CMK (cell line): ENCODE measurements at places on chromosomes 12 and 14.

GRCh38 chr14:77100961-77101360 lies 2.9 kb downstream of the CIPC start:
- no peak for DNase-seq

DNA sequence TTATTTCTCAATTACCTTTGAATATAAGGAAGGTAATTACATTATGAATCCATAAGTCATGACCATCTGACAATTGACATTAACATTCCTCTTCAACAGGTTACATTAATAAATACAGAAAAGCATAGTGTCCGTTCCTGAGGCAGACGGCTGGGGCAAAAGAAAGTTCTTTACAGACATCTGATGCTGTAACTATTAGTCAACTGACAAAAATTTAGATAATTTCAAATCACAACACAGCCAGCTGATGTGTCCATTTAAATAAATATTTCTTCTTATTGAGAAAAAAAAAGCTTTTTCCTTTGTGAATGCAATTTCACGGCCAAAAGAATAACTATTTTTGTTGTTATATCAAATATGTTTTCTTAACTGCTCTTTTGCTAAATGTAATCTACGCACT lies 9.2 kb upstream of the PYROXD1 start:
- DNase-seq = no peak

DNA sequence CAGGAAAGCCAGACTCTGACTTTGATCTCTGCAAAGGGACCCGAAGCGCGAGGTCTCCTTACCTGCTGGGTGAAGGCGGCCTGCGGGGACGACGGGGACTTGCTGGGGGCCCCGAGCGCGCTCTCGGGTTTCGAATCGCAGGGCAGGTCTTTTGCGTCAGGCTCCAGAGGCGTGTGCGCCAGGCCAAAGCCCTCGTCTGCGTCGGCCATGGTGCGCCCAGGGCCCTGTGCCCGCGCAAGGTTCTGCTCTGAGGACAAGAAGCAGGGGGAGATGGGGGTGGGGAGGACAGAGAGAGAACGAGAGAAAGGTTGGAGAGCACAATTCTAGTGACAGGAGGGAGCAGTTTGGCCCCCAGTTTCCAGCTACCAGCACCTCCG lies 2.3 kb downstream of the TBX5 start:
- no peak for DNase-seq

GRCh38 chr12:78096909-78097597 lies 266.4 kb downstream of the NAV3 start:
- no peak for DNase-seq
